Stimulated activated CD8-positive, alpha-beta memory T cell treated with anti-CD3 and anti-CD28 coated beads, Interleukin-15, amount 100 ng/mL, for 4 hours (primary cell): ENCODE measurements at places on chromosomes 6 and 20.

- DNase-seq, result no peak
Observed at GRCh38 chr6:159094444-159095252, 49.9 kb upstream of the TAGAP start.

DNA sequence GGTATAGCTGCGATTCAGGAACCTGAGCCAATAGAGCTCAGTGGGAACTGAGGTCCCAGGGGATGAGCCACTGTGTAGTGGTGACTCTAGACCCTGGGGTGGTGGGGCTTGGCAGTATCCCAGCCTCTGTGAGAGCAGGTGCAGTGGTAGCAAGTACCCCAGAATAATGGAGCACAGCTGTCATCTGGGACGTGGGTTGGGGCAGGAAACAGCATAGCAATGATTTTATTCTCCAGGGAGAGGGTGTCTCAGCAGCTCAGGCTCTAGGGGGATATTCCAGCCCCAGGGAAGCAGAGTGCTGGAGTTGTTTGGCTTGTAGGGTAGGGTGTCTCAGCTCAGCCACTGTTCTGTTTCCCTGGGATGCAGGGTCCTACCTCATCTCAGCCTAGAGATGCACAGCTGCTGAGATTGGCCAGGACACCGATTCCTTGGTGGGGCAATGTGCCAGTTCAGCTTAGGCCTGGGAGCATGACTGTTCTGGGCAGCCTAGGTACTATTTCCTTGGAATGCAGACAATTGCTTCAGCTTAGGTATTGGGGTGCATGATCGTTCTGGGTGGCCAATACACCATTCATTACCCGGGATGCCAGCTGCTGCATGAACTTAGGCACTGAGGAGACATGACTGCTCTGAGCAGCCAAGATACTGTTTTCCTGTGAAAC is 34.0 kb upstream of the NUP153 start:
- DNase-seq, result no peak

DNA sequence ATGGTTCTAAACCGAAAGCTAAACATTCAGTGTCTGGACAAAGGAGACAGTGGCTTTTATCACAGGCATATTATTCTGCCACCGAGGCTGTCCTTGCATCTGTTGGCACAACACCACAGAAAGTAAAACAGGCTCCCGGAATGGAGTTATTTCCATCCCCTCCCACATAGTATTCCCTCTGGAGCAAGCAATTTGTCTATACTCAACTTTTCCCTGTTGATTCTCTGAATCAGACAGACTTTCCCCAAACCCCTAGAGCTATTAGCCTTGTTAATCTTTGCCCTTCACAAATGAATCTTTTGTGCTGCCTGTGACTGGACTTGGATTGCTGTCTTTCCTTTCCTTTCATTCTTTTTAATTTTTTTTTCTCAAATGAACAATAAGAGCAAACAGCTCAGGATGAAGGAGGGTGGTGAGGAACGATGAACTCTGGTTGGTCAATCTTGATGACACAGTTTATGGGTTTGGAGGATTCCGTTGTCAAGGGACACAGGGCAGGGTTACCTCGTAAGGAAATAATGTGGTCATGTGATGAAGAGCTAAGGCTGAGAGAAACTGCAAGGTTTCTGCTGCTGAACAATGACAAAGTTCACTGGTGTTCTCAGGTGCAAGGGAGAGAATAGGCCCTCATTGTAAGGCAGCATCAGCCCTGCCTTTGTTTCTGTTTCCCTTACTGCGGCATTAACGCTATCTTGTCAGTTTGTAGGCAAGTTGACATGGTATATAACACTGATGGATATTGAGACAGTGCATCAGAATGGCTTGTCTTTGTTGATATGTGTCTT is 275.0 kb upstream of the BMP2 start:
- no peak for DNase-seq

GRCh38 chr6:52157301-52157941 is 28.8 kb upstream of the IL17A start:
- no peak for DNase-seq

DNA sequence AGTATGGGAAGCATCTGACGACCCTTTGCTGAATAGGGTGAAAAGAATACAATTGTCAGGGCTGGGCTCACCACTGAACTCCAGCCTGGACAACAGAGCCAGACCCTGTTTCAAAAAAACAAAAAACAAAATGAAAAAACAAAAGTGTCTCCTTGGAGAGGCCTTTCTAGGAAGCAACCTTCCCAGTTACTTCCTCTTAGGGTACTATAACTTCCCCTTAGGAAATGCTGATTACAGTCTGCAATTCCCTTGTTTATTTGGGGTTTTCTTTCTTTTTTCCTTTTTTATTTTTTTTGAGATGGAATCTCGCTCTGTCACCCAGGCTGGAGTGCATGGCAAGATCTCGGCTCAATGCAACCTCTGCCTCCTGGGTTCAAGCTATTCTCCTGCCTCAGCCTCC is 20.5 kb upstream of the TTPAL start:
- no peak for DNase-seq

GRCh38 chr6:11983306-11983705 is 28.8 kb upstream of the HIVEP1 start:
- DNase-seq, result no peak

- no peak for DNase-seq
Observed at GRCh38 chr20:19701429-19701828, 56.6 kb upstream of the RIN2 start.

- no peak for DNase-seq
Observed at GRCh38 chr6:11824986-11825385, 46.4 kb upstream of the ADTRP start.
